HT-29 (cell line): ENCODE measurements at places on chromosomes 12 and 14. TPM values are rescaled to one million over a fixed set of nuclear protein-coding genes. Genes with fewer than 3 reads are reported as not detected.

ZBTB1 gene
- total RNA-seq = 9.5 and 11.1 TPM in 2 replicates

USP44 gene
- total RNA-seq = not detected in 2 replicates

NANOG gene
- not detected in 2 replicates for total RNA-seq

ADCY6 gene
- total RNA-seq = 46.3 and 47.4 TPM in 2 replicates

BAG5 gene
- 11.7 and 12.1 TPM in 2 replicates for total RNA-seq

HSPA2 gene
- total RNA-seq = 2.2 and 4.1 TPM in 2 replicates

VWF gene
- total RNA-seq = under 0.01 TPM in 1 of 2 replicates, not detected in the other

SERPINA4 gene
- 0.57 and 1.8 TPM in 2 replicates for total RNA-seq

DYNC1H1 gene
- 181 and 190 TPM in 2 replicates for total RNA-seq

DAO gene
- total RNA-seq = not detected in 2 replicates

OAS3 gene
- total RNA-seq = 53.9 and 70.9 TPM in 2 replicates

B4GALNT3 gene
- 25.5 and 30.8 TPM in 2 replicates for total RNA-seq

ADAMTS20 gene
- total RNA-seq = not detected in 2 replicates

- no peak for DNase-seq
Observed at GRCh38 chr14:64656986-64657385, 47.2 kb upstream of the PLEKHG3 start.

DNA sequence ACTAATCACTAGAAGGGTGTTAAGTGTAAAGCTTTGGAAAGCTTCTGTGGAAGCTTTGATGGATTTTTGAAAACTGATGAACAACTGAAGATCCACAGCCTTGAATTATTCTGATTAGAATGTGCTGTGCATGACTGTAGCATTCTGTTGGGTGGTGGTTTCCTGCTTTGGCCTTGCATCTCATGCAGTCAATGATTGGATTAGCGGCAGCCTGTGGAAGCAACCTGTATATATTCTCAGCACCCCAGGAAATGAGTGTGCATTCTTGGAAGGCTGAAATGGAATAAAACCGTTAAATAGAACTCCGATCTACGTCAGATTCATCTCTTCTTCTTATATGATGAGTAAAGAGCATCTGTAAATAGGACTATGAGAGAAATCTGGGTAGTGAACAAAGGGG, 120.2 kb downstream of the SLC16A7 start:
- no peak for DNase-seq

- DNase-seq = no peak
Observed at GRCh38 chr12:121288986-121289385, 7.5 kb downstream of the CAMKK2 start.

GRCh38 chr12:19045426-19045825, 84.1 kb upstream of the PLEKHA5 start:
- no peak for DNase-seq

DNA sequence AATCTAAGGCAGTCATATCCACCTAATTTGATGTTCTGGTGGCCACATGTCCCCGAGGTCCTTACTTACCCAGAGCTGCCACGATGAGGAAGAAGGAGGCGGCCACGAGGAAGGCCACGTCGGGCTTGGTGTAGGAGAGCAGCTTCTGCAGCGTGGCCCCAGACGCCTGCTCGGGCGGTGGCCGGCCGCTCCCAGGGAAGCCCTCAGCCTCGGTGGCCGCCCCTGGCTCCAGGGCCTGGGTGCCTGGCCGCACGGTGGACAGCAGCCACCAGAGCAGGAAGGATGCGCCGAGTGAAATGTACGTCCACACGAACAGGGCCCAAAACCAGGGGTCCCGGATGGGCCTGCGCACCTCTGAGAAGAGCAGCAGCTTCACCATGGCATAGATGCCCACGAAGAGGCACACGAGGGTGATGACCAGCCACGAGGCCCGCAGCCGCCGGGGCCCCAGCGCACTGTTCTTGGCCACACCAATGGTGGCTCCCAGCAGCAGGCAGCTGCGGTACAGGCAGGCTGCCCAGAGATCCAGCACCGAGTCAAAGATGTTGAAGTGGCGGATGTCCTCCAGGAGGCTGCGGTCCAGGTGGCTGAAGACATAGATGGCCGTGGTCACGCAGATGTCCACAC, 6.6 kb downstream of the ABCB9 start:
- DNase-seq = no peak

GRCh38 chr12:116892349-116893140, 11.3 kb upstream of the HRK start:
- DNase-seq = peak; percentile 33

DNA sequence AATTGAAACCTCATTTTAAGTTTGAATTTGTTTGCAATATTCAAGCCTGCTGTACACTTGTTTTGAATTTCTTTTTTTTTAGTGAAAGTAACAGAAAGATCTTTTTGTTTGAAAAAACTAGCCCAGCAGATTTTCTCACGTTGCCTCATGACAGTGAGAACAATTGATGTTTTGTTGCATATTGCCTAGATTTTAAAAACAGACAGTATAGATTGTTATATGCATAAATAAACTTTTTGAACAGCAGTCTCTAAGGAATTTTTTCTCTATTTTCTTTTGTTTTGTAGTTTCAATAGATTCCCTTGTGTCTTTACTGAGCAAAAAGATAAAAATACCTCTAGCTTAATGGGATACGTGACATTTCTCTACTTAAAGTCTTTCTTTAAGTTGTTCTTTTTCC, 15.4 kb downstream of the OR6C6 start:
- DNase-seq = no peak

DNA sequence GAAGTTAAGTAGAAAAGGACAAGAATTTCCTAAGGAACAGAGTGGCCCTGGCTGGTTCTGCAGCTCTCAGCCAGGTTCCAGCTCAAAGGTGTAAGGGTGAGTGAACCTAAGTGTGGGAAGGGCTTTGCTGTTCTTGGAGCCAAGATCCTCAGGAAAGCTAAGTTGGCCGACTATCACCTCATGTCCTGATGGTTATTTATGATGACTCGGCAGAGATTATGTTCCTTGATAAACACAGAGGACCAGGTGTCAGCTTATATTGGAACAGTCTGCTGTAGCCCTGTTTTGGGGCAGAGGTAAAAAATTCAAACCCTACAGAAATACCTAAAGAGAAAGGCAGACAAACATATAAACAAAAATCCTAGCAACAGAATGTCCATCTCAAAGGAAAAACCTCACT, 128.5 kb downstream of the TBX3 start:
- DNase-seq = no peak

GRCh38 chr12:1877169-1877878, 41.1 kb downstream of the CACNA2D4 start:
- no peak for DNase-seq

GRCh38 chr12:57521525-57522010, 1.1 kb upstream of the MBD6 start:
- peak; percentile 63 for DNase-seq

- no peak for DNase-seq
Observed at GRCh38 chr12:2341871-2342270, 289.1 kb downstream of the CACNA1C start.

DNA sequence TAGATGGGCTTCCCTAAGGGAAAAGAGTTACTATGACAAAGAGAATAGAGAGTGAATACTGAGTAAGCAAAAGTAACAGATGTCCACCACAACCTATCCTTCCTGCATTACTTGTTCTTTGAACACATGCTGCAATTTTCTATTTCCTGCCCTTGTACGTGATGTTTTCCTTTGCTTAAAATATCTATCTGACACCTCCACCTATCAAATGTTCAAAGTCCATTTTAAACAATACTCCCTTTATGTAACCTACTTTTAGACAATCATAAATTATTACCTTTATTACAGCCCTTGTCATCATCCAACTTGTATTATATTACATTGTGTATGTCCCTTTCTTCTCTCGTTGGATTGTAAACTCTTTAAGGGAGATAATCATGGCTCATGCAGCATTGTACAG, 147.2 kb upstream of the DYRK2 start:
- peak; percentile 63 for DNase-seq

- DNase-seq = peak; percentile 43
Observed at GRCh38 chr12:12874029-12874428, 17.3 kb upstream of the GPRC5A start.

DNA sequence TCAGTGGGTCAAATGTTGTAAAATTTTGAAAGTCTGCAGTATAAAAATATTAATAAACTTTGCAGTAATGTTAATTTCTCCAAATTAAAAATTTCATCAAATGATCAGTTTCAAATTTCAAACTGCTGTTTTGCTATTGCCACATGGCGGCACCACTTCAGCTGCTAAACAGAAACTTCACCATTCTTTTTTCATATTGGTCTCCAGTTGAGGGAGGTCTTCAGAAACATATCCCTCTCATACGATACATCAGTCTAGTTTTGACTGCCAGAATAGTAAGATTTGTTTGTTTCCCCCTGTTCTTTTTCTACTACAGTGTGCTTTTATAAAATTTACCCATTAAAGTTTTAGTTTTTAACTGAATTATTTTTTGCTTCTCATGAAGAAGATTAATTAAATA, 4.2 kb upstream of the TRHDE start:
- no peak for DNase-seq

DNA sequence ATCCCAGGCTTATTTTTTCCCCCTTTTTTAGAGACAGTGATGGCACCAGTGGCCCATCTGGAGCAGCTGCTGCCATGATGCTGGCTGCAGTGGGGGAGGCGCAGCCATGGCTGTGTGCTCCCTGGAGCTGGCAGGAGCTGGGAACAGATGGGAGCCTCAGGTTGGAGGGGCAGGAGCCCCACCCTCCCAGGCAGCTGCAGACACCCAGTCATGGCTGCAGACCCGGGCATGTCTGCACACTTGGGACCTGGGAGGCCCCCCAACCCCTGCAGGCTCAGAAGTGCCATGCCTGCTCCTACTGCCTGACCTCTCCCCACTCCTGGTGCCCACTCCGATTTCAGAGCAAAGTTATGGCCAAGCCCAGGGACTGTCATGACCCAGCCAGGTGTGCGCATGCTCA, 25.1 kb downstream of the CDKL1 start:
- no peak for DNase-seq

DNA sequence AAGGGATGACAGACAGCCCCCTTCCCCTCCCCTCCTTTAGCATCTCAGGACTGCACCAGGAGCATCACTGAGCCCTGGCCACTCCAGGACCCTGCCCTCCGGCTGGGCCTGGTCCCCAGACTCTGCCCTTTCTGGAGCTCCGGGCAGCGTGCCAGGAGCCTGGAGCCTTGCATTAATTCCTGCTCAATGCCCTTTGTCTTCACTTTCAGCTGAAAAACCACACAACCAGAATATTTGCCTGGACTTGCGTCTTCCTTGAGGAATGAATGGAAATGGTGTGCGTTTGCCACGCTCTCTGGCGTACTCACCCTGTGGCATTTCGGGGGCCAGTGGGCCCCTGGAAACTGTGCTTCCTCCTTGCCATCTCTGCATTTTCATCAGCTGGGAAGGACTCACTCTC, 8.5 kb upstream of the RFLNA start:
- peak; percentile 51 for DNase-seq

GRCh38 chr14:54267172-54267571, 129.6 kb upstream of the CDKN3 start:
- no peak for DNase-seq

DNA sequence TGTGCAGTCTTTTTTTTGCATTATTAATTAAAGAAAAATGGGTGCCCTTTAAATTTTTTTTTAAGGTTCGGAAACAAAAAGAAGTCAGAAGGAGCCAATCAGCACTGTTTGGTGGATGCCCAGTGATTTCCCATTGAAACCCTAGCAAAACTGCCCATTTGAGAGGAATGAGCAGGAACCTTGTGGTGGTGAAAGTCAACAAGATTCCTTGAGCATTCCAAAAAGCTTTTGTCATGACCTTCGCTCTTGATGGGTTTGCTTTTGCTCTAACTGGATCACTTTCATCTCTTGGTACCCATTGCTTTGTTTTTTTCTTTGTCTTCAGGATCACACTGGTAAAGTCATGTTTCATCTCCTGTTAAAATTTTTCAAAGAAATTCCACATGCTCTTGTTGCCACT, 54.1 kb downstream of the ADIPOR2 start:
- no peak for DNase-seq

GRCh38 chr14:60002819-60003492, 83.0 kb downstream of the LRRC9 start:
- peak; percentile 36 for DNase-seq

- peak; percentile 83 for DNase-seq
Observed at GRCh38 chr12:26845057-26845666, 12.2 kb upstream of the ITPR2 start.

DNA sequence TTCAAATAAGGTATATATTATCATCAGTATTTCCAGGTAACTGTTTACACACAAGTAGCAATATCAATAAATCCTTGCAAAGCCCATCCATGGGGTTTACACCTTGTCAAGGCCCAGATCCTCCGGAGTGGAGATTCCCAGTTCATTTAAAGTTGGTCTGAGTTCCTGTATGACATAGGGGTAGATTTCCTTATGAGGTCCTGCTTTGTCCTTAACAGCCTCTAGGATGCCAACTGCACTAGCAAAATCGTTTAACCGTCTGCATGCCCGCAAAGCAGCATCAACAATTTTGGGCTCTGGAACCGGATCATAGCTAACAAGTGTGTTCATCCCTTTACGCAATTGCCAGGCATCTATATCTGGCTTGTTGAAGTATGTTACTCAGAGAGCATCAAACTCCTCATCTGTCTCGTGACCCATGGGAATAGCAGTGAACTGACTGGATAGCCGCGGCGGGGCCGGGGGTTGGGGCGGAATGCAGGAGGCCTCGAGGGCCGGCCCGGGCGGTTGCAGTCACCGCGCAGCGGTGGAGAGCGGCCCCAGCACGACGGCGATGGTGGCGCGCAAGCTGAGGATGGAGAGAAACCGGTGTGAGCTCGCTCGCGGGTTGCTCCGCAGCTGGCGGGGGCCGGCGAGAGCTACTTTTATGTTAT, 30.6 kb upstream of the FBXO34 start:
- DNase-seq = no peak

- DNase-seq = no peak
Observed at GRCh38 chr12:68007033-68007432, 17.8 kb downstream of the IFNG-AS1 start.

GRCh38 chr14:76768671-76769500, 7.6 kb downstream of the VASH1 start:
- DNase-seq = no peak

- DNase-seq = no peak
Observed at GRCh38 chr14:54317391-54317790, 79.4 kb upstream of the CDKN3 start.

DNA sequence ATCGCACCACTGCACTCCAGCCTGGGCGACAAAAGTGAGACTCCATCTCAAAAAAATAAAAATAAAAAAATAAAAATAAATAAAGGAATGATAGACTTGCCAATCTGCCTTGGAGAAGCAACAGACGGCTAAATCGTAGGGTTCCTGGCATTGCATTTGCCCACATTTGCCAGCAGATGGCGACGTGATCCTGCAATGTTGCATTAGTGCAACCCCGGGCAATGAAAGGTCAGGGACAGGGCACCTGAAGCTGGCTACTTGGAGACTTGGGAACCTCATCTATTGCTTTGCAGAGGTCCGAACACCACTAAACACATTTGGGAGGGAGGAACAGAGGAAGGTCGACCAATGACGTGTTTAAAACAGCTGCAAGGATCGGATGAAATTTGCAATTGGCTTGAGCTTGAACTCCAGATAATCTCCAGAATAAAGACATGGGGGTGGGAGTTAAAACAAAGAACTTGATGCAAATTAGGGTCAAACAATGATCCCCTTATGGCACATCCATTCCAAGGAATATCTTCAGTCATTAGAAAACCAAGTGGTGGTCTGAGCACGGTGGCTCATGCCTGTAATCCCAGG, 34.6 kb downstream of the SPRING1 start:
- peak; percentile 80 for DNase-seq

GRCh38 chr12:4287325-4288211, 14.0 kb downstream of the CCND2 start:
- DNase-seq = no peak
